ENCODE measurements at places on chromosomes 5 and 9.
A peak's percentile ranks its signal among the peaks of the same experiment; 100 is the strongest.

DNA sequence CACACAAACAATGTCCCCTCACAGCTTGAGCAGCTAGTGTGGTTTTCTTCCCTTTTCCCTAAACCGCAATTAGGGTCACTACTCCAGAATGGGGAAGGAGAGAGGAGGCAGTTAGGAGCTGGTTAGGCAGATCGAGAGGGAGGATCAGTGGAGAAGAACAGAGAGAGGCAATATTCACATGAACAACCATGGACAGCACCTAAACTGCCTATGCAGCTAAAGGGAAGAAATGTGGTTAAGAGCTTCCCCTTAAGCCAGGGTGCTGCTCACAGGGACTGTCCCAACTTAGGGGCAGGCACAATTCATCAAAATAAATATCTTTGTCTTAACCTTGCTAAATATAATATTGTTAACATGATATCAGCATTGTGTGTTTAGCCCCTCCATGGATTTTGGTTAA lies 359.3 kb upstream of the CDH18 start:
- DNase-seq, result no peak

- peak; percentile 69 for DNase-seq
Measured at GRCh38 chr9:119368681-119369581, at the start of gene BRINP1. Gene BRINP1 (minus strand): TSS chr9:119369435. CDS start chr9:119313355, 56,080 bp downstream.

DNA sequence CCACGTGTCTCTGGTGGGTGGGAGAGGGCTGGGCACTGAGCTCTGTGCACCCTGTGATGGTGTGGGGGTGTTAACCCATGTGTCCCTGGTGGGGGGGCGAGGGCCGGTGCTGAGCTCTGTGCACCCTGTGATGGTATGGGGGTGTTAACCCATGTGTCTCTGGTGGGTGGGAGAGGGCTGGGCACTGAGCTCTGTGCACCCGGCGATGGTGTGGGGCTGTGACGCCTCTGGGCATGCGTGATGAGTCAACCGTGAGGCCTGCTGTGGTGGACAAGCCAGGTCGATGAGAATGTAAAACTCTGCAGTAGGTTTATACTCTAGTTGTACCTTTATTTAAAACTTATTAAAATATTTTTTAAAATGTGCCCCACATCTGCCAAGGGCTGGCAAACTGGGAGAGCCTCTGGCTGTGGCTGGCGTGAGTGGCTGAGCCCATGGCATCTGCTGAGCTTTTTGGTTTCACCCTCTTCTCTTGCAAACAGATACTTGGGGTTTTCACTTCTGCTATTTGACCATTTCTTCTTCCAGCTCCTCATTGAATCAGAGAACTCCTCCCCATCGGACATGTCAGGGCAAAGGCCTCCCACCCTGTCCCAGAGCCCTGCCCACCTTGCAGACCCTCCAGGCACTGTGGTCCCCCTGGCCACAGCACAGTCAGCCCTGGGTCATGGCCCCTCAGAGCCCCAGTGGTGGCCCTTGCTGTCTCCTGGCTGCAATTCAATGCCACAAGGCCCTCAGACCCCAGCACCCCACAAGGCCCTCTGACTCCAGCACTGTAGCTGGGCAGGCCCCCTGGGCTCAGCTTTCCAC lies 18.5 kb upstream of the EXOC3 start:
- no peak for DNase-seq

GRCh38 chr5:43415935-43416802 lies 4.0 kb upstream of the CCL28 start:
- no peak for DNase-seq

DNA sequence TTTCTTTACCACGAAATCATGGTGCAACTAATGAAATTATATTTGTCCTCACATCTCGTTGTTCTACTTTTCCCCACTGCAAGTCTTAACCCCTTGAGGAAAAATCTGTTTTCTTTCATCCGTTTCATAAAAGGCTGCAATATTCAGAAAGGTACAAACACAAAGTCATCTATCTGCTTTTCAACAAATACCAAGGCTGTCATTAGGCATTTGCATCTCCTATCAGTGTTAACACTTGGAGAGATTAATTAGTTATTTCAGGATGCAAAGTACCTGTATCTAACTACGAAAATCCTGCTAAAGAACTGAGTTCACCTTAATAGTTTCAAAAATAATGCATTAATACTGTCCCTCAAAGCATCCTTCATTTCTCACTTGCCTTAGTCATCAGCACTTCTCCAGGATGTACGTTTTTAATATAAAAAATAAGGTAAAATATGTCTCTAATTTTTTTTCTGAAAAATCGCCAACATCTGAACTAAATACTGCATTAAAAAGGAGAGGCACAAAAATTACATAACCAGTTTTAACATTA lies 1.8 kb downstream of the ARRDC3 start:
- DNase-seq, result no peak

GRCh38 chr9:28050941-28051340 lies 477.7 kb upstream of the C9orf72 start:
- DNase-seq, result no peak

GRCh38 chr5:29382780-29383179 lies 1810.7 kb upstream of the CDH6 start:
- no peak for DNase-seq

- DNase-seq, result no peak
Measured at GRCh38 chr9:135941288-135941995, 19.7 kb downstream of the UBAC1 start.

DNA sequence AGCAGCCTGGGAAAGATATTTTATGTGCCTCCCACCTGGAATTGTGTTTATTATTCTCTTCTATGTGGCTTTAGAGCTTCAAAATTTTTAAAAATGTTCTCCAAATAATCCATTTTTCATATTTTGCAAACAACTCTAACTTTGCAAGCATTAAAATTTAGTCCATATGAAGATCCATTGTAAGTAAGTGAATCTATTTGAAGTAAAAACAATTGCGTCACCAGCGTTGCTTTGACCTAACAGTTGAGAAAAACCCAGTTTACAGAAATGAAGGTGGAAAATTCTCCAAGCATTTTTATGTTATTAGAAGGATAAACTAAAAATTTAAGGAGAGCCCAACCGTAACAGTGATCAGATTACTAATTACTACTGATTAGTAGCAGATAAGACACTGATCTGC lies 38.9 kb upstream of the TLX3 start:
- DNase-seq, result no peak

DNA sequence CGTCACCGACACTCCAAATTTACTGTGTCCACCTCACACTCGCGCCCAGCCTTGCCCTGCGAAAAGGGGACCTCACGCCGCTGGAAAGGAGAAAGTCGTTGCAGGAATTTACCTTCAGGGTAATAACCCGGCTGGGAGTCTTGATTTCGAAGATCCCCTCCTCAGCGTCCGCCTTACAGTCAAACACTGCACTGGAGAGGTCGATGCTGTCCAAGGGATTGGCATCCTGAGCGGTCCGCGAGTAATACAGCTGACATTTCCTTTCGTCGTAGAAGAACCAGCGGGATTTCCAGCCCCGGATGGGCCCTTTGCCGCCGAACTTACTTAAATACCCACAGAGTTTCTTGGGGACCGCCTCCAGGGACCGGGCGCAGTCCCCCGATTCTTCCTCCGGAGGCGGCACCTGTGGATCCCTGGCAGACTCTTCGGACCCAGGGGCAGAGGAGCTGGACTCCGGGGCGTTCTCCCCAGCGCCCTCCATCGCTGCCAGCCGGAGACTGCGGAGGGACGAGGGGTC lies 330 bp downstream of the TBC1D2 start:
- DNase-seq, result no peak

- DNase-seq, result no peak
Measured at GRCh38 chr5:33832404-33833236, 59.2 kb downstream of the ADAMTS12 start.

DNA sequence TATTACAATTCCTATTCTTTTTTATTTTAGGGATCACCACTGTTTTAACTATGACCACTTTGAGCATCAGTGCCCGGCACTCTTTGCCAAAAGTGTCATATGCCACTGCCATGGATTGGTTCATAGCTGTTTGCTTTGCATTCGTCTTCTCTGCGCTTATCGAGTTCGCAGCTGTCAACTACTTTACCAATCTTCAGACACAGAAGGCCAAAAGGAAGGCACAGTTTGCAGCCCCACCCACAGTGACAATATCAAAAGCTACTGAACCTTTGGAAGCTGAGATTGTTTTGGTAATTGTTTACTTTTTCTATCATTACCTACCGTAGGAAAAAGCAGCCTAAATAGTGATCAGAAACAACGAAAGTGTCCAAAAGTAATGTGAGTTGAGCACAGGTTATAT lies 6.4 kb downstream of the GABRA6 start:
- no peak for DNase-seq

GRCh38 chr9:5447337-5447736 lies 3.0 kb upstream of the CD274 start:
- DNase-seq, result no peak

DNA sequence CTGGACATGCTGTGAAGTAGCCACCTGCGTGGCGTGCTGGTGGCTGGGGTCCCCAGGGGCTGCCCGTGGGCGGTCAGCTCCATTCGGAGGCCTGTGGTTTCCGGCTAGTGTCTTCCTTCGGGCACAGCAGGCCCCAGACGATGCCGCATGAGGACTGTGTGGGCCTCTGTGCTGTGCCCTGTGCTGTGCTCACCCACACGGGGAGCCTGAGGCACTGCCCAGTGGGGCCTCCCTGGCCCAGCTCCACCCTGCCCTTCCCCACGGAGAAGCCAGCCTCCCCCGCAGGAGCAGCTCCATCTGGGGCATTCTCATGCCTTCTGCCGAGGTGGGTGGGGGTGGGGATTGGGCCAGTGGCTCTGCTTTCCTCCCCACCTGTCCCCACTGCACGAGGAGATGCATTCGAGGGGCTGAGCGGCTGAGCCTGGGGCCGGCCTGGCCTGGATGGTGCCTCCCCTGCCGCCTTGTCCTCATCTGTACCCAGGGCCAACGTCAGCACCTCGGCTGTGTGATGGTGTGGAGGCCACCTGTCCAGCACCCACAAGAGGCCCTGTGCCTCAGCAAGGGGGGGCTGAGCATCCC lies 24.2 kb downstream of the RXRA start:
- DNase-seq, result no peak

GRCh38 chr5:107542428-107542827 lies 128.3 kb downstream of the EFNA5 start:
- no peak for DNase-seq
